Neural crest cell (in vitro differentiated cells): ENCODE measurements at places on chromosomes 6 and 20.

GRCh38 chr6:47303861-47304260, 5.8 kb downstream of the TNFRSF21 start:
- DNase-seq, result no peak

DNA sequence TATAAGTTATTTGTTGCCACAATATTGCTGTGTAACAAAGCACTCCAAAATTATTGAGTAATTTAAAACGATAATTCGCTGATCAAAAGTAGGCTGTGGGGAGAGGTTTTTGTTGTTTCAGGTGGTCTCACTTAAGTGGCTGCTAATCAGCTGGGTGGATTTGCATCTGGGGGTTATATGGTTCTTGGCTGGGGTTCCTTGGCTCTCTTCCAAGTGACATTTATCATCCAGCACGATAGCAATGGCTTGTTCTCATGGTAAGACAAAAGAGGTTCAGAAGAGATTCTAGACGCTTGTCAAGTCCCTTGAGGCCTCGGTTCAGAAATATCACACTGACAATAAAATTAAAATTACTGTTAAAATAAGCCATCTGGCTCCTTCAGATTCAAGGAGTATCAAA, 1648.8 kb downstream of the GRIK2 start:
- no peak for DNase-seq

GRCh38 chr6:30889921-30890645, 5.8 kb downstream of the DDR1 start:
- no peak for DNase-seq

- DNase-seq, result no peak
Measured at GRCh38 chr20:35307666-35308653, 15.7 kb upstream of the FAM83C start.

- DNase-seq, result no peak
Measured at GRCh38 chr6:66128656-66129055, 421.6 kb upstream of the EYS start.

- no peak for DNase-seq
Measured at GRCh38 chr6:71602385-71603007, 283.9 kb upstream of the RIMS1 start.

DNA sequence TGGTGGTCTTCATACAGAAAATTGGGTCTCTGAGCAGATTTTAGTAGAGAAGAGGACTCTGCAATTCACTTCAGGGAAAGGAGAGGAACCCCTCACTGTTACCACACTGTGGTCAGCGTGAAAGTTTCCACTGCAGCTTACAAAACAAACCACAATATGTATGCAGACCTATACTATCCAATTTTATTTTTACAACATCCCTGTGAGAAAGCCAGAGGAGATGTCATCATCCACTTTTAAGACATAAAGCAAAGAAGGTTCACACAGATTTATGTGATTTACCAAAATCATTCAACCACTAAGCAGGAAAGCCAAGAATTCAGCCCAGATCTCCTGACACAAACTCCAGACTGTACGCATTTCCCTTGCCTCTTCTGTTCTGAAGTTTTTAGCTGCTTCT, 442.4 kb downstream of the FRK start:
- DNase-seq, result no peak

DNA sequence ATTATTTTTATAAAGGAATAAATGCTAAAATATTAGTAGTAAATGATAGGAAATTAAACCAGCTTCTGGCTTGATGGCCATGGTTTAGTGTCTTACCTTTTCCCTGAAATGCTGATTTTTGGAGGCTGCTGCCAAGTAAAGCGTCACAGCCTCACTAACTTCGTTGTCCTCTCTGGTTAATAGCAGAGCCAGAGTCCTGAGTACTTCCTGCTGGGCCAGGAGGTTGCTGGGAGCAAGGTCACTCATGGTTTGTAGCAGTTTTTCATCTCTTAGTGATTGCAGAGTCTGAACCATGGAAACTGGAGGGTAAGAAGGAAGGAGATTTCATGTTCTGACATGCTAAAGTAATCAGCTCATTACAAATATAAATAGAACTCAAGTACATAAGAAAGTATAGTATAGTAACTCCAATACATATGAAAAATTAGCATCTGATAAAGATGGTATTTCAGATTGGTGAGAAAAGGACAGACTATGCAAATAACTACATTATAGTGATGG, 26.5 kb upstream of the ARMH2 start:
- DNase-seq, result no peak

GRCh38 chr6:21593412-21593926, at the start of gene SOX4:
SOX4 (plus strand) TSS chr6:21593751; CDS start chr6:21594535, 784 bp downstream.
- DNase-seq, result peak; percentile 90
